Stimulated activated CD4-positive, alpha-beta T cell treated with anti-CD3 and anti-CD28 coated beads, Interleukin-12 subunit alpha, Interleukin-12 subunit beta, amount 100 ng/mL, for 48 hours (primary cell): ENCODE measurements at places on chromosomes 13 and 19.

DNA sequence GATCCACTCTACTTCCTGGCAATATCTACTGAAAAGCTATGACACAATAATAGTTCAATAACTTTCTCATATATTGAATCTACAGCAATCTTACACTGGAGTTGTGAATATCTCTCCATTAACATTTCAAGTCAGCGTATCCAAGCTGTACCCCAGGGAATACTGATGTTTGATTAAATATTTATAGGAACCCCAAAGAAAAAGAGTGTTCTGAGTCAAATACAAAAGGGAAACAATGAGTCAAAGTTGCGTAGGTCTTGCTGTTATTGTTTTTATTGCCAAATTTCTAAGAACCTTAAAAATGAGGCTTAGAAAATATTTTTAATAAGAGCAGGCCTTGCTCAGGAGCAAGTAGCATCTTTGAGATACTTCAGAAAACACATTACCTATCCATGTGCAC lies 415.5 kb downstream of the FGF14 start:
- no peak for DNase-seq

GRCh38 chr13:20336761-20337160 lies 104.6 kb upstream of the GJB6 start:
- no peak for DNase-seq

GRCh38 chr19:29651622-29652394 lies 13.5 kb upstream of the PLEKHF1 start:
- no peak for DNase-seq

- no peak for DNase-seq
These were observed 13.6 kb downstream of the GRTP1 start for GRCh38 chr13:113350065-113350937.

DNA sequence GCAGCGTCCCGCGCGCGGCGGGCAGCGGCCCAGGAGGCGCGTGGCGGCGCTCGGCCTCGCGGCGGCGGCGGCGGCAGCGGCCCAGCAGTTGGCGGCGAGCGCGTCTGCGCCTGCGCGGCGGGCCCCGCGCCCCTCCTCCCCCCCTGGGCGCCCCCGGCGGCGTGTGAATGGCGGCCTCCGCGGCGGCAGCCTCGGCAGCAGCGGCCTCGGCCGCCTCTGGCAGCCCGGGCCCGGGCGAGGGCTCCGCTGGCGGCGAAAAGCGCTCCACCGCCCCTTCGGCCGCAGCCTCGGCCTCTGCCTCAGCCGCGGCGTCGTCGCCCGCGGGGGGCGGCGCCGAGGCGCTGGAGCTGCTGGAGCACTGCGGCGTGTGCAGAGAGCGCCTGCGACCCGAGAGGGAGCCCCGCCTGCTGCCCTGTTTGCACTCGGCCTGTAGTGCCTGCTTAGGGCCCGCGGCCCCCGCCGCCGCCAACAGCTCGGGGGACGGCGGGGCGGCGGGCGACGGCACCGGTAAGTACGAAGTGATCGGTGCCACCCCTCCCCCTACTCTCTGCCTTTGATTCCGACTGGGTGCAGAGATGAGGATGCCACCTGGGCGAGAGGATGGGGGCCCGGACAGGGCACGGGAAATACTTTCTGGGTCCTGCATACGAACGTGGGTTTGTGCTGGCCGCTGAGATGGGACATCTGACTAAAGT lies 874 bp downstream of the TRIM28 start:
- DNase-seq: peak; percentile 65

DNA sequence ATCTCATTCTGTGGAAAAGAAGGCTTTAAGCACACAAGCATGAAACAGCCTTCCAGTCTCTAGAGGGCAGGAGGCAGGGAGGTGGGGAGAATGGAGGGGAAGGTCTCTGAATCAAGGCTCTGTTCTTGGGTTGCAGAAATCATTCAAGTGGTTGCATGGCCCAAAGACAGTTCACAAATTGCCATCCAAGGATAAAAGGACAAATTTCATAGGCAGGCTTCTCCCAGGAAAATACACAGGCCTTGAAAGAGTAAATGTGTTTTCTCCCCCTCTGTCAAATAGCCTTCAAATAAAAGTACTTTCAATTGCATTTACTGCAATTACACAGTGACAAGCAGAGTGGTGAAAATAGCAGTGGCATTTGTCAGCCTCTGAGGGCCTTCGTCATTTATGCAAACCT lies 450.8 kb downstream of the DCT start:
- DNase-seq: no peak

DNA sequence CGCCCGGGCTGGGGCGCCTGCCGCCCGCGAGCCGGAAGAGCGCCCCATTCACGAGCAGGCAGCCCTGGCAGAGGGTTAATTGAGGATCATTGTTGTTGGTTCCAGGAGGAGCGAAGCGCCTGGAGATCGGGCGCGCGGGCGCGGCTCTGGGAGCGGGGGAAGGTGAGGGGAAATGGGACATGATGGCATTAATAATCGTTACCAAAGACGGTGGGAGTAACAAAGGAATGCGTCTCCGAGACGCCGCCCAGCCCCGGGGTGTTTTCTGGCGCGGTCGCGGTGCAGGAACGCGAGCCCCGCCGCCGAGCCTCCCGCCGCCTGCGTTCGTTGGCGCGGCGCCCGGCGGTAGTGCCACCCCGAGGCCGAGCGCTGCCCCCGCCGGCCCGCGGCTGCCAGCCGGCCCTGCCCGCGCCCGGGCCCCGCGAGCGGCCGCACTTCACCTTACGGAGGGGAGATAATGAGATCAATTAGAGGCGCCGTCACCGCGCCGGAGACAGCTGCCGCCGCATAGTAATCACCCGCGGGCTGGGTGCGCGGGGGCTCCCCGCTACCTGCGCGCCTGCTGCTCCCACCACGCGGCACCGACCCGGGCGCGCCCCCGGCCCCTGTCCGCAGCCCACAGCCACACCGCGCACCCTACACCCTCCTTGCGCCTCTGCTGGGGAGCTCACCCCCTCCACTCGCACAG lies 2.8 kb downstream of the ZNF536 start:
- DNase-seq: no peak

GRCh38 chr19:50512112-50512998 lies 1.4 kb downstream of the ASPDH start:
- no peak for DNase-seq

DNA sequence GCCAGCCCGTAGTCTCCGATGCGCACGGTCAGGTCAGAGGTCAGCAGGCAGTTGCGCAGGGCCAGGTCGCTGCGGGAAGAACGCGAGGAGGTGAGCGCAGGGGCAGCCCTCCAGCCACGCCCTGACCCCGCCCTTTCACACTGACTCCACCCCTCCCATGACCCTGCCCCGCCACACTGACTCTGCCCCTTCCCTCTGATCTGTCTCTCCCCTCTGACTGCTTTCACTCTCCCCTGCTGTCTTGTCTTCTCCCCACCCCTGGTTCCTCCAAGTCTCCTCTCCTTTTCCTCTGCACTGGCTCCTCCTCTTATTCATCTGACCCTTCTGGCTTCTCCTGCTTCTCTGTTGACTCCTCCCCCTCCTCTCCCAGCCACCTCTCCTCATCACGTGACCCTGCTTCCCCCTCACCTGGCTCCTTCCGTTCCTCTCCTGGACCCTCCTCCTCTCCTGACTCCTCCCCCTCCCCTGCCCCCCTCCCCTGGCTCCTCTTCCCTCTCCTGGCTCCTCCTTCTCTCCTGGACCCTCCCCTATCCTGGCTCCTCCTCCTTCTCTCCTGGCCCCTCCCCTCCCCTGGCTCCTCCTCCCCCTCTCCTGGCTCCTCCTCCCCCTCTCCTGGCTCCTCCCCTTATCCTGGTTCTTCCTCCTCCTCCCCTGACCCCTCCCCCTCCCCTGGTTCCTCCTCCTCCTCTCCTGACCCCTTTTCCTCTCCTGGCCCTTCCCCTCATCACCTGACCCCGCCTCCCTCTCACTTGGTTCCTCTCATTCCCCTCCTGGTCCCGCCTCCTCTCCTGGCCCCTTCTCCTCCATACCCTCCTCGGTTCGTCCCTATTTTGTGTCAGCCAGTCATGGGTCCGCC lies 9.9 kb downstream of the LMTK3 start:
- DNase-seq: peak; percentile 54
